ENCODE measurements at places on chromosomes 2 and 18.

- DNase-seq: no peak
These were observed 438 bp downstream of the PSMA8 start for GRCh38 chr18:26134107-26134506.

GRCh38 chr2:25784404-25784803, 93.9 kb downstream of the ASXL2 start:
- DNase-seq: no peak

DNA sequence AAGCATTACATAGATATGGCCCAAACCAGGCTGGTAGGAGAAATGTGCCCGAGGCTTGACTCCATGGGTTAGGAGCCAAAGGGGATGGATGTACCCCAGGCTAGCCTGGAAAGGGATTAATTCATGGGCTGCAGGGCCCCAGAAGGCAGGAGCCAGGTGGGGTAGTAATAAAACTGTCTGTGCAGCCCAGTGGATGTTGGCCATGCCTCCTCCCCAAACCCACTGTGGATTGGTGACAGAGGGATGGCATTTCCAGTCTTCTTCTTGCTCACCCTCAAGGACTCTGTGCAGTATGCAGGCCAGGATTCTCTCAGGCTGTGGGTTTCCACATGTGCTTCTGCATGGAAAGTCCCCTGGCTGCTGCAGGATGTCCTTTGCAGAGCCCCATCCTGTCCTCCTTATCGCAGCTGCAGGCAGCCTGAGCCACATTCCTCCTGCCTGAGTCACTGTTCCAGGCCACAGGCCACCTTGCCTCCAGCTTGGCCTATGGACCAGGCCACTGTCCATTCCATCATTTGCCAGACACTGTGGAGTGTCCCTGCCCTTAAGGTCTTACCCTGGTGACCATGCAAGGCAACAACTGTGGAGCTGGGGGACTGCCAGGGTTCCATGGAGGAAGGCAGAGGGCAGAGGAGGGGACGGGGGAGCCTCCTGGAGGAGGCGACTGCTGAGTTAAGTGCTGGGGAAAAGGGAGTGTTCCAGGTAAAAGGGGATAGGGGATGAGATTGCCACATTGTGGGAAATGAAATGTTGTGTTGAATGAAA, 38.9 kb downstream of the INO80C start:
- DNase-seq: no peak

GRCh38 chr18:47831351-47831750, 99.1 kb downstream of the SMAD2 start:
- no peak for DNase-seq
